Activated CD8-positive, alpha-beta memory T cell treated with anti-CD3 and anti-CD28 coated beads, Interleukin-2, amount 50 U/mL, for 4 hours (primary cell): ENCODE measurements at places on chromosomes 3 and 15.

- no peak for DNase-seq
These were observed 42.9 kb upstream of the APH1B start for GRCh38 chr15:63234451-63234870.

DNA sequence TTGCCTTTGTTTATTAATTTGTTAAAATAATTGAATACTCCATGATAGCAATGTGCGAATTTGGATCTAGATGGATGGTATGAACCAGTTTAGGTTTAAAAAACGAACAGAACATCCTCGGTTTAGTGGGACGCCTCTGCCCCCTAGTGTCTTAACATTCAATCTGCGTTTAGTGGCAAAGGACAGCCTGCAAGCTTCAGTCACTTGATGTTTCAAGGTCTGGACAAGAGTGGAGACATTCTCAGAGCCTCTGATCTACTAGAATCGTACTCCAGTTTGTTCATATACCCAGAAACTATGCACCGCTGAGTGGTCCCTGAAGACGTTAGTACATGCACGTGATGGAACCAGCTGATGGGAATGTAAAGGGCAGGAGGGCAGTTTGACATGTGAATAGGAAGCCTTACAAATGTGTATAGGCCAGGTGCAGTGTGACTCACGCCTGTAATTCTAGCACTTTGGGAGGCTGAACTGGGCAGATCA is 17.8 kb upstream of the ATP13A4 start:
- DNase-seq, result peak; percentile 36

DNA sequence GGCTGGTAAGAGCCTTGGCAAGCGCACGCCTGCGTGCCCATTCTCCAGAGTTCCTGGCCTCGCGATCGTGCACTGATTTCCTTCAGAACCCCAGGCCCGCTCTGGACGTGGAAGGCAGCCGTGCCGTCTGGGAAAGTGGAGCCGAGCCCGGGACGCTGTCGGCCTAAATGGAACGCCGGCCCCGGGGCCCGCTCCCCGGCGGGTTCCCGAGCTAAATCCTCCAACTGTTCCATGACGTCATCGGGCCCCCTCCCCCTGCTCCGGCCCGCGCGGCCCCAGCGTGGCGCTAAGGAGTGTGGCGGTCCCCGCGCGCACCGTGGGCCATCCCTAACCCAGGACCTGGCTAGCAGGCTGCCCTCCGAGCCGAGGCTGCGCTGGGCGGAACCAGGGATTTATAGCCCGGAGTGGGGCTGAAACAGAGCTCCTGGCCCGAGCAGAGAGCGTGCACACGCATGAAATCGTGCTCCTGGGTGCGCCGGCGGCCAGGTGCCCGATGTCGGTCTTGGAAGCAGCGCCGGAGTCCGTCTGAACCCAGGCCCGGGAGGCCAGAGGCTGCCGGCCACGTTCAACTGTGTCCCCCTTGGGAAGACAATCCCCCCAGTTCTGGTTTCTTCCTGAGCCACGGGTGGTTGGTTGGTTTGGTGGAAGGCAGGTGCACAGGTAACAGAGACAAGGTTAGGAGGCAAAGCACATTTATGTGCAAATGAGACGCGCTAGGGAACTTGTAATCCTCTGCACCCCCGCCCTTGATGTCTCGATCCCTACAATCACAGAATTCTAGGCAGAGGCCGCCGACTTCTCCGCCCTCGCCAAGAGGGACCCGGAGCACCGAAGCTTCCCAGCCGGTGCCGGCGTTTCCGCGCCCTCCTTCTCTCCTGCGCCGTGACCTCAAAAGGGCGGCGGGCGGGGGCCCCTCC is 84.9 kb upstream of the ETV5 start:
- no peak for DNase-seq

- no peak for DNase-seq
These were observed 64.7 kb upstream of the NTRK3 start for GRCh38 chr15:88321271-88321670.

- DNase-seq, result no peak
These were observed 326.7 kb downstream of the NTRK3 start for GRCh38 chr15:87929841-87930240.

DNA sequence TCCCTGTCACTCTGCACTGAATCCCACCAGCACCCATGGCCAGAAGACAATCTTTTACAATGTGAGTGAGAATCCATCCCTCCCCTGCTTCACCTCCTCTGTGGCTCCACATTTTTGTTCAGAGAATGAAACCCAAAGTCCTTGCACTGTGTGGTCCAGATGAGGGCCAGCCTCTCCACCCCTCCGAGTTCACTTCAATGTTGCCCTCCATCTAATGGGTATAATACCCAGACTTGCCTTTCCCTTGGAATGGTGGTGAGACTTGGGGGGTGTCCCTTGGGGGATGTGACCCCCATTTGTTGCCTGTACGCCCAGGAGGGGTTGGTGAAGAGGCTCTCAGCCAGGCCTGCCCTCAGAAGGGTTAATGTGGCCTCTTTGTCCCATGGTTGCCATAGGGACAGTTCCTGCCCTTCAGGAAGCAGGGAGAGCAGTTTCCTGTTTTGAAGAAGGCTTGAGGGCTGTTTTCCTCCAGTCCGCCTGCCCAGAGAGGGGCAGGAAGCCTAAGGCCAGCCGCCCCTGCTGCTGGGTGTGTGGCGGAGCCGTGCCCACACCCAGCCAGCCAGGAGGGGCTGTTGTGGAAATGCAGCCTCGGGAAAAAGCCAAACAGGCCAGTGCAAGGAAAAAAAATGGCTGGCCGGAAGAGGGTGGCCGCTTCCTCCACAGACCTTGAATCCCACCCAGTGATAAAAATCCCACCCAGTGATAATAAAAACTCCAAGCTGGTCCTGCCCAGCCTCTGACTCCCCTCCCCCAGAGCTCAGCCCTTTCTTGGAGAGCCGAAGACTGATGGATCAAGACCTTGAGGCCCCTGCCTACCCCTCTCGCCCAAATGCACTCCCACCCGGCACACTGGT is 14.6 kb upstream of the FGD5 start:
- no peak for DNase-seq

DNA sequence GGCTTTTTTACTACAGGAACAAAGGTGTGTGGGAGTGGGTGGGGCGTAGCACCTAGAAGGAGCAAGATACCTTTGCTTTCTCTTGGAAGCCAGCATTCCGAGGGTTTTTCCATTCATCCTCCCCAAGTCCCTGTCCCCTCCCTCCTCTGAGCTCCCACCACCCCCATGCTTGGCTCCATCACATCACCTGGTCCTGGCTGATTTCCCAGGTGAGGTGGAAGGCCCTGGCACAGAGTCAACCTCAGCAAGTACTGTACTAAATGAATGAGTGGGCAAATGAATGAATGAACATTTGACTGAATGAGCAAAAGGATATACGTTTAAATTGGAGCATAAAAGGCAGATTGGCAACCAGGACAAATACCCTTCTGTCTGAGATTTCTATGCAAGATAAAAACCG is 45.4 kb downstream of the DZIP1L start:
- DNase-seq, result no peak

GRCh38 chr15:92288755-92289154 is 104.9 kb upstream of the ST8SIA2 start:
- no peak for DNase-seq

DNA sequence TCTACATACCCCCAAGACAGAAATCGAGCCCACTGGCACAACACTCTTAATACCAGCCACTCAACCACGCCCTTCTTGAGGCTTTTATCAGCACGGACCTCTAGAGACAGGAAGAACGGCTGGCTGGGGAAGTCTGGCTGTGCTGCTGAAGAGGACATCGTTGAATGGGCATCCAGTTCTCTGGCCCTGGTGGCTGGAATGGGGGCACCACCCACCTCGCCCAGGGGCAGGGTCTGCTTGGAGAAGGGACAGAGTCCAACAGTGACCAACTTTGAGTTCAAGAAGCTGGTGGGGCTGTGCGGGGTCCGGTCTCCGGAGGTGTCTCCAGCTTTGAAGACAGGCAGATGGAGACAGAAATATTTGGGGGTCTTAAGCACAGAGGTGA is 77.5 kb downstream of the ATP10A start:
- DNase-seq, result no peak

DNA sequence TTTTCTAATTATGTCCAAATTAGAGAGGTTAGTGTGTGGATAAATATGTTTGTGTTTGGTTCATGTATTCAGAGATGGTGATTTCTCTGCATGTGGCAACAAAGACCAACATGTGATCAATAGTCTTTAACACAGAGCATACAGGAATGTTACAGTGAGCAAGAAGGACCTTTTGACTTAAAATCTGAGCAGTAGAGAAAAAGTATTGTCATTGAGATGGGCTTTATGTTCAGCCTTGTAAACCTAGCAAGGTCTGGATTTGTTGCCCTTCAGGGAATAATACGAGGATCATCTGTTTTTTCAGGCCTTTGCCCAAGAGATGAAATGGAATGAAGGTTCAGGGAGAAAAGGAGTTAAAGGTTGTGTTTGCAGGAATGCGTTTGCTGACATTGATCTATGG is 161.8 kb upstream of the NECTIN3 start:
- DNase-seq, result no peak

DNA sequence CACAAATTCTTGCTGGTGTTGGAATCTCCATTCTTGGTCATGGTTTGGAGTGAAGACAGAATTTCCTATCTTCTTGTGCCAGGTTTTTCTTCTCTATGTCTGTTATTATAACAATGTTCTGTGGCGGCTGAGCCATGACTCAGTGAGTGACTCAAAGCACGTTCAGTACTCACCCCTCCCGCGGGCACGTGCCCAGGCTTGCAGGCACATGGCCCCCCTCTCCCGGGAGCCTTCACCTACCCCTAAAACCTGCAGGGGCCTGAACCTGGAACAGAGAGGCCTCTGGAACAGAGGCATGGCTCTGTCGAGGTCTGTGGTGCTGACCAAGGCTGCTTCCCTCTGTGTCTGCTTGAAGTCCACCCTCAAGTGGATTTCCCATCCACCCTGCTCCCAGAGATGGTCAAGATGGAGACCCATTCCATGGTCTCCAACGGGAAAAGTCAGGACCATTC is 27.6 kb downstream of the PLXNB1 start:
- DNase-seq, result peak; percentile 12

DNA sequence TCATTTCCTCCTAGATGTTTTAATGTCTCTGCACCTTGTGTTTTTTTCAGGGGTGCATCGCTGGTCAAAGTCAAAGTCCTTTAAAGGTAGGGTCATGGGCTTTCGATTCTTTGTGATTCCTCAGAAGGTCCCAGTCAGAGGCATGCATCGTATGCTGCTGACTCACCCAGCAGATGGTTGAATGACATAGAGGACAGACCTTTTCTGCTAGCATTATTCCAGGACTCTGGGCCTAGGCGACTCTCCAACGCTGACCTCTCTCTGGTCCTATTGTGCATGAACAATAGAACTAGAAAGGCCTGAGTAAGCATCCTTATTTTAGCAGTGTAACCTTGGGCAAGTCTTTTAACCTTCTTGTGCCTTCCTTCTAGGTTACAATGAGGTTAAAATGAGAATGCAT is 75.9 kb downstream of the DGKG start:
- no peak for DNase-seq

DNA sequence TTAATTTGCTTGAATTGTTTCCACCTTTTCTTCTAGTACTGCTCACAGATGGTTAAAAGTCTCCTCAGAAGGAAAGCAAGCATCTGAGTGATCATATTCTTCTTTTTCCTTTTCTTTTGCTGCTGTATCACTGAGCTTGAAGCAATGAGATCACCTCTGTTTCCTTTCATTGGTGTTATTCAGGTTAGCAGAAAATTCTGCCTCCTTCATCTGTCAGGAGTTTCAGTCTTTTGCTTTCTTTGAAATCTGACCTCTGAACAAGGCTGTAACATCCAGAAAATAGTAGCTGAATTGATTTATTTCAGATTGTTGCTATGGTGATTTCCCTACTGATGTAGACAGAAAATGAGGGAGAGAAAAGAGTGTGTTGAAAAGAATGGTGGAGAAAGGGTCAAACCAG is 343.0 kb downstream of the MFSD1 start:
- no peak for DNase-seq

GRCh38 chr15:67036775-67037555 is 28.4 kb upstream of the SMAD3 start:
- no peak for DNase-seq

- DNase-seq, result no peak
These were observed 73.2 kb downstream of the CCNL1 start for GRCh38 chr3:157086775-157087174.

GRCh38 chr3:40464339-40465110 is 7.4 kb downstream of the RPL14 start:
- DNase-seq, result no peak

- DNase-seq, result no peak
These were observed 104.7 kb downstream of the UNC13C start for GRCh38 chr15:54082836-54083492.

- DNase-seq, result no peak
These were observed 36.6 kb upstream of the ZPLD1 start for GRCh38 chr3:102398176-102398575.

- no peak for DNase-seq
These were observed 8.7 kb downstream of the TEX264 start for GRCh38 chr3:51679777-51680176.

GRCh38 chr3:112005091-112005672 is 6.5 kb downstream of the TAGLN3 start:
- no peak for DNase-seq

DNA sequence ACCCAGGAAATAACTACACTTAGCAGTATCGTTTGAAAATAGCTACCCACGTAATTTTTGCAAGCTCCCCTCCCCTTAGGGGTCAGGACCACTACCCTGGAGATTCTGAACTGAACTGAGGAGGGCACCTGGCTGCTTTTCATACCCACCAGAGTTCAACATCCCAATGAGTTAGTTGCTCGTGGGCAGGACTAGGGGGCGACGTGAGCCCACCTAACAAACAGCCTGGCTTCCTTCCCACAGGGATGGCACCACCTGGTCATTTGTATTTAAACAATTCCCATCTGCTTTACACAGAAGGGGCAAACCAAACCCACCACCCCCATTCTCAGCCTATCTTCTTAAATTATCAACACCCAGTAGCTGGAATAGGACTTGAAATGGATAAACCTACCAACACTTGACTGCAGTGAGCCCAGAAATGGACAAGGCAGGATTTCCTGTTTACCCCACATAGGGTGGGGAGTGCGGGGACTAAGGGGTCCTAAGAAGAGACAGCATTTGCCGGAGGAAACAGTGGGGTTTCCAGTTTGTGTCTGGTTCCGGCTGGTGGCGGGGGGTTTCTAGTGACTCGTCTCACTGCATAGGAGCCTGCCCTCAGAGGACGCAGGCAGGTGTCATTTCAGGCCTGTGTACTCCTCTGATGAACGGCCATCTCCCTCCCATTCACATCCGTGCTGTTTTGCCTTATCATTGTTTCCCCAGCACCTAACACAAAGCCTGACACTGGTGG is 11.6 kb upstream of the VGLL4 start:
- no peak for DNase-seq

- DNase-seq, result no peak
These were observed 33.5 kb downstream of the SV2B start for GRCh38 chr15:91133511-91133910.

GRCh38 chr15:71716990-71717389 is 93.4 kb upstream of the NR2E3 start:
- DNase-seq, result no peak
